Ovary (tissue), 10 donors: ENCODE measurements at places on chromosomes 1 and 21.

- no peak for DNase-seq
Observed at GRCh38 chr1:8682573-8682972, 134.9 kb downstream of the RERE start.

DNA sequence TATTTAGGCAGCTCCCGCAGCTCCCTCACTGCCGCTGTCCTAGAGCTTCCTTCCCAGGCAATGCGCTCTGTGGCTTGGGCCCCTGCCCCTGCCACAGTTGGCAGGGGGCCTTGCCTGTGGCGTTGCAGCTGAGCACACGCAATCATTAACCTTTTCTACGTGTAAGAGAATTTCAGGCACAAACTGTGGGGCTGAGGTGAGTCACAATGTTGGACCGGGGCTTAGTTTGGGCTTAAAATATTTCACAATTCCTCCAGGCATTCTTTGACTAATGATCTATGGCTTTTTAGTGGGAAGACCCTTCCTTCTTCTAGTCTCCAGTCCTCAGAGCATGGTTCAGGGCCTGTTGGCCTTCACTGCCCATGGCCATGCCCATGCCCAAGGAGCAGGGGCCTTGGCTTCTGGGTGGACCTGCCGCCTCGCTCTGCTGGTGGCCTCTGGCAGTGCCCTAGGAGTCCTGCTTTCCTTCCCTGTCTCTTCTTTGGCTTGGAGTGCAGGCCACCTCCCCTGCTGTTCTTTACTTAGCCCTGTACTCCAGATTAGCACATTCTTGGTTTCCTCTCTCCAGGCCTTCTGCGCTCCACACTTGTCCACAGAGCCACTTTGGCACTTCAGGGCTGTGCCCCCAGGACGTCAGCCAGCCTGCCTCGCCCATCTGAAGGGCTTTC lies 39.2 kb downstream of the MAPKAPK2 start:
- no peak for DNase-seq

DNA sequence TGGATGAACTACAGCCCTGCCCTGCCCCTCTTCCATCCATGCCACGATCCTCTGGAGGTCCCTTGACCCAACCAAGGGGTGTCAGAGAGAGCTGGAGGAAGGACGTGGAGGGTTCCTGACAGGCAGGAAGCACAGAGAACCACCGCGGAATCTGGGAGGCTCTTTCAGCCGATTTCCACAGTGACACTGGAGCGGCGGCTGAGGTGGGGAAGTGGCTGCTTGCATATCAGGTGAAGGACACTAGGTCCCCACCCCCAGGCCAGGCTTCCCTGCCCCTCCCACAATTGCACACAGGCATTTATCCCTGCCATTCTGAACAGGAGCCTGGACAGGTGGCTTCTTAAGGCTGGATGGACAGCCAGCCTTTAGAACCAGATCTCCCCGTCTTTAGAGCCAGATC lies 17.5 kb downstream of the LRRC71 start:
- no peak for DNase-seq

DNA sequence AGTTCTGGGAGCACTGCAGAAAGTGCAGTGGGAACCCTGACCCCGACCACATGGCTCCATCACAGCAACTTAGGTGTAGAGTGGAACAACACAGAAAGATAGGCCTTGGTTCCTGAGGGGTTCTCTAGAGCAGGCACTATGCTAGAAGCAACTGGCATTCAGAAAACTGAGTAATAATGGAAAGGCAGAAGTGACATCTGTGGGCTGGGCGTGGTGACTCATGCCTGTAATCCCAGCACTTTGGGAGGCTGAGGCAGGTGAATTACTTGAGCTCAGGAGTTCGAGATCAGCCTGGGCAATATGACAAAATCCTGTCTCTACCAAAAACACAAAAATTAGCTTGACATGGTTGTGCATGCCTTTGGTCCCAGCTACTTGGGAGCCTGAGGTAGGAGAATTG lies 5.3 kb downstream of the MRPS15 start:
- DNase-seq, result no peak
